ENCODE measurements at places on chromosomes 16 and 17. TPM values are rescaled to one million over a fixed set of nuclear protein-coding genes. Genes with fewer than 3 reads are reported as not detected.

GRCh38 chr17:62680541-62681052 lies 53.1 kb downstream of the MRC2 start:
- DNase-seq = no peak

GRCh38 chr17:65518256-65518655 lies 43.2 kb downstream of the AXIN2 start:
- DNase-seq = no peak

Gene SLC38A8
- not detected for total RNA-seq

DNA sequence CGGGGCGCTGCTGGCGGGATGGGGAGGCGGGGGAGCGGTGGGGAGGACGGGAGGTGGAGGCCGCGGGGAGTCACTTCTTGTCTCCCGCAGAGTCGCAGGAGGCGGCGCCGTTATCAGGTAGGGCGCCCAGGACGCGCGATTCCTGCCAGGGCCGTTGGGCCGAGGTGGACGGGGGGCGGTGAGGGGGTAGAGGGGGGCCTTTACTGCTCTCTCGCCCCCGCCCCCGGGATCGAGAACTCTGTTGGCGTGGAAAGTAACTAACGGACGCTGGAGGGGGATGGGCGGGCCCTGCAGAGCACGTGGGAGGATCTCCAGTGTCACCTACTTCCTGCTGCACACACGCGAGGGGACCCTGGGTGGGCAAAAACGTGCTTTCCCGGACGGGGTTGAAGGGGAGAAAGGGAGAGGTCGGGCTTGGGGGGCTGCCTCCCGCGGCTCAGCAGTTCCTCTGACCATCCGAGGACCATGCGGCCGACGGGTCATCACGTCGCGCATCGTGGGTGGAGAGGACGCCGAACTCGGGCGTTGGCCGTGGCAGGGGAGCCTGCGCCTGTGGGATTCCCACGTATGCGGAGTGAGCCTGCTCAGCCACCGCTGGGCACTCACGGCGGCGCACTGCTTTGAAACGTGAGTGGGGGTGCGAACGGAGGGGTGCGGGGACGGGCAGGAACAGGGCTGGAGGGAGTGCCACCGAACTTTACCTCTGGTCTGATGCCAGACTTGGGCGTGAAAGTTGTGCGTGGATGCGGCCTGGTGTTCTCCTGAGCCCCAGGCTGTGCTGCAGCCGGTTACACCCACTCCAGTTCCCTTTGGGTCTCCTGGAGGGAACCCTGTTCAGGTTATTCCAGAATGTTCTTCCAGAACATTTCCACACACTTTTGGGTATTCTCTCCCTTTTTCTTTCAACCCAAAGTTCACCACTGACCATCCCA lies 569 bp downstream of the PRSS21 start:
- DNase-seq = no peak

GRCh38 chr17:81707725-81708646 lies 4.1 kb upstream of the SLC25A10 start:
- DNase-seq = no peak

- no peak for DNase-seq
Measured at GRCh38 chr17:57869617-57870282, 19.9 kb upstream of the MRPS23 start.

GRCh38 chr17:64259922-64260321 lies 3.1 kb downstream of the TEX2 start:
- DNase-seq = no peak

DNA sequence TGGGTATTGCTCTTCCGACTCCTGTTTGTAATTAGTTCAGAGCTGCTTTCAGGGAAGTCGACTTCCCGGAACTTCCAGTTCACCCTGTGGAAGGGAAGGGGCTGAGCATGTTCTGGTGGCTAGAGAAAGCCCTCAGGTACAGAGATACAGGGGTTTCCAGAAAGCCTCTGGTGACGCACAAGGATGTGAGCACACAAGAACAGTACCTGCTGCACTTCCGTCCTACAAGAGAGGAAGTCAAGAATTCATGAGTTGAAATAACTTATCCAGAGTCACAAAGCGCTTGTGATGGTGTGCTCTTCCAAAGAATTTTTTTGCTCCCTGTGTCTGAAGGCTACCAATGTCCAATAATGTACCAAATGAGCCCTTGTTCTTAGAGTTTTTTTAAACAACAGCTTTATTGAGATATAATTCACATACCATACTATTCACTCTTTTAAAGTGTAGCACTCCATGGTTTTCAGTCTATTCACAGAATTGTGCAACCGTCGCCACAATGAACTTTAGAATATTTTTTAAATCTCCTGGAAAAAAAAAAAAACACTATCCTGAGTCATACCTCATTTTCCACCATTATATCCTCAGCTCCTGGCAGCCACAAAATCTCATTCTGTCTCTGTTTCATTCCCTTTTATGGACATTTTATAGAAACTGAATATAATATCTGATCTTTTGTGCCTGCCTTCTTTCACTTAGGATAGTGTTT lies 327.6 kb downstream of the CDH13 start:
- DNase-seq = no peak

DNA sequence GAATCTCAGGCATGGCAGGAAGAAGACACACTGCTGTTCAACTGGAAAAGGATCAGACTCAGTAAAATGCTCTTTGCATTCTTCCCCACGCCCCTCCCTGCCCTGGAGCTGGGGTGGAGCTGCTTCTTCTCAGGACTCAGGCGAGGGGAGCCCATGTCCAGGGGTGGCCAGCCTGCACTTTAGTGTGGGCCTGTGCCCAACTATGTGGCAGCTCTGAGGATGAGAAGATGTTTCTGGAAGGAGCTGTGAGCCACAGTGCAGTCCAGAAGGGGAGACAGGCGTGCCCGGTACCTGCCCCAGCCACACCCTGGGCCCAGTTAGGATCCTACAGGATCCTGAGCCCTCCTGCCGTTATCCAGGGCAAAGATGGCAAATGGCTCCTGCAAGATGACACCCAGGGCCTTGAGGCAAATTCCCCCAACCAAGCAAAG lies 120.3 kb downstream of the ANKRD11 start:
- no peak for DNase-seq

Gene FADS6
- total RNA-seq = not detected

Gene GRAP
- total RNA-seq = 77.6 TPM

DNA sequence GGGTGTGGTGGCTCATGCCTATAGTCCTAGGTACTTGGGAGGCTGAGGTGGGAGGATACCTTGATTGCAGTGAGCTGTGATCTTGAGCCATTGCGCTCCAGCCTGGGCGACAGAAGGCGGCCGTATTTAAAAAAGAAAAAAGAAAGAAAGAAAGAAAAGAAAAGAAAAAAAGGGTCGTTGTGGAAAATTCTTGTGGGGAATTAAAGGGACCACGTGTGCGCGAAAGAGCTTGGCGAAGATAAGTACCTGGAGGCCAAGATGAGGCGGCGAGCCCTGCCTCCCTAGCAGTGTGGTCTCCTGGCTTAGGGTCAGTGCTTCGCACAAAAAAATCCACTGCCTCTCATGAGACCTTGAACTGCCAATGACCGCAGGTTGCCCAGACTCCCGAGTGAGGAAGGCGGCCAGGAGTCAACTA lies 728 bp upstream of the NMT1 start:
- no peak for DNase-seq

Gene TMC6
- 40.7 TPM for total RNA-seq

DNA sequence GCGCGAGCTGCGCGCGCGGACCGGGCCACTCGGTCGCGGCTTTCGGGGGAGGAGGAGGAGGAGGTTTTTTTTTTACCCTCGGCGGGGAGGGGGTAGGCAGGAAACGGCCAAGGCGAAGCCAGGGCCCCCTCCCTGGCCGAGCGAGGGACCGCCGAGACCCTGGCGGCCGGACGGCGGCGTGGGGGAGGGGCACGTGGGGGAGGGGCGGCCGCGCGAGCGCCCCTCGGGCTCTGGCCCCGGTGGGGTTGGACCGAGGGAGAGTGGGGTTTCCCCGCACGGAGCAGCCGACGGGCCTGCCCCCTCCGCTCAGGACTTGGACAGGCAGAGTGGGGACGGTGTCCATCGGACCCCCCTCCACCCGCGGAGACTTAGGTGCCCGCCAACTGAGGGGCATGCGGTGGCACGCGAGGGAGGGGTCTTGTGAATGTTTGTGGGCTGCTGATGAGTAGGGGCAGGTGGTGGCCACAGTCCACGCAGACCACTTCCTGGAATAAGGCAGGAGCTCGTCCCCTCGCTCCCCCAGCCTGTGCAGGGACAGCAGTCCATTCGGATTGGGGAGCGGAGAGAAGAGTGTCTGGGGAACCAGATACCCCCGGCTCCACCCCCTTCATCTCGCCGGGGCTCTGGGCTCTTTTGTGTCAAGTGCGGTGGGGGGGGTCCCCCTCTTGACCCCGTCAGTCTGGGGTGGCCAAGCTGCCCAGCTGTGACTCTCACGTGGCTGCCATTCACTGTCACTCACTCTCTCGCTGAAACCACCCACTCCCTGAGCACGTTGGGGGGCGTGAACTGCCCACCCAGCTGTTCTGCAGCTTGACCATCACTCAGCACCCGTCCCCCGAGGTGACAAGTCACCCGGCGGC lies 3.0 kb upstream of the CHD3 start:
- no peak for DNase-seq

- DNase-seq = no peak
Measured at GRCh38 chr17:63489291-63489690, 12.4 kb downstream of the ACE start.

Gene TMIGD1
- total RNA-seq = not detected

GRCh38 chr16:89334988-89335802 lies 117.7 kb downstream of the ZNF778 start:
- no peak for DNase-seq

- DNase-seq = no peak
Measured at GRCh38 chr17:66309793-66310192, 7.4 kb downstream of the PRKCA start.

Gene KCNH6
- not detected for total RNA-seq

- no peak for DNase-seq
Measured at GRCh38 chr17:1940810-1941185, 84.3 kb downstream of the RTN4RL1 start.

GRCh38 chr17:65856865-65857264 lies 295.4 kb upstream of the AXIN2 start:
- no peak for DNase-seq

GRCh38 chr16:53456625-53457024 lies 22.4 kb downstream of the RBL2 start:
- no peak for DNase-seq

DNA sequence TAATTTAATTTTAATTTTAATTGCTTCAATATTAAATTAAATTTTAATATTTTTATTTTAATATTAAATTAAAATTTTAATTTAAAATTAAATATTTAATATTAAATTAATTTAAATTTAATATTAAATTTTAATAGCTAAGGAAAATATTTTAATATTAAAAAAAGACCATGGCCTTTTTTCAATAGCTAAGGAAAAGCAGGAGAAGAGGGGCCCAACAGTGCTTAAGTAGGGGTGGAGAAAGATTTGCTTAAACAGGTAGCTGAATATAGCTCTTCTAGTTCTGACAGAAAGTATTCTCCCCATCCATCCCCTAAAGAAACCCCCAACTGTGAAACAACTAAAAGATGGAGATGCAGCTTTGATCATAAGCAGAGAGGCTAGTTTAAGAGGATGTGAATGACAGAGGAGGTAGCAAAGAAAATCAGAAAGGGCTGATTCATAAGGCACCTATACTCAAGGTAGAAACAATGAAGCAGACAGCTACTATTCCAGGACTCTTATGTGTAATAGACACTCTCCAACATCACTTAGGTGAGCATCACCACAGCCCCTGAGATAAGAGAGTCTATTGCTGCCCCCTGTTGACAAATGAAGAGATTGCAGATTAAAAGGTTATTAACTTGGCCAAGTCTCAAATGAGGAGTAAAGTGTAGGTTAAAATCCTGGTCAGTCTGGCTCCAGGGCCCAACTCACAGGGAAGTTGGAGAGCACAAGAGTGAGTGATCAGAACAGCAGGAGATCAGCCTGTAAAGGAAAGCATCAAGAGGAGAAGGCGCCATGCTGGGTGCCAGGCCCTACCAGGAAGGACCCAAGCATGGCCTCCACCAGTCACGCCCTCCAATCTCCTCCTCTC lies 7.8 kb upstream of the RNASEK start:
- DNase-seq = no peak

DNA sequence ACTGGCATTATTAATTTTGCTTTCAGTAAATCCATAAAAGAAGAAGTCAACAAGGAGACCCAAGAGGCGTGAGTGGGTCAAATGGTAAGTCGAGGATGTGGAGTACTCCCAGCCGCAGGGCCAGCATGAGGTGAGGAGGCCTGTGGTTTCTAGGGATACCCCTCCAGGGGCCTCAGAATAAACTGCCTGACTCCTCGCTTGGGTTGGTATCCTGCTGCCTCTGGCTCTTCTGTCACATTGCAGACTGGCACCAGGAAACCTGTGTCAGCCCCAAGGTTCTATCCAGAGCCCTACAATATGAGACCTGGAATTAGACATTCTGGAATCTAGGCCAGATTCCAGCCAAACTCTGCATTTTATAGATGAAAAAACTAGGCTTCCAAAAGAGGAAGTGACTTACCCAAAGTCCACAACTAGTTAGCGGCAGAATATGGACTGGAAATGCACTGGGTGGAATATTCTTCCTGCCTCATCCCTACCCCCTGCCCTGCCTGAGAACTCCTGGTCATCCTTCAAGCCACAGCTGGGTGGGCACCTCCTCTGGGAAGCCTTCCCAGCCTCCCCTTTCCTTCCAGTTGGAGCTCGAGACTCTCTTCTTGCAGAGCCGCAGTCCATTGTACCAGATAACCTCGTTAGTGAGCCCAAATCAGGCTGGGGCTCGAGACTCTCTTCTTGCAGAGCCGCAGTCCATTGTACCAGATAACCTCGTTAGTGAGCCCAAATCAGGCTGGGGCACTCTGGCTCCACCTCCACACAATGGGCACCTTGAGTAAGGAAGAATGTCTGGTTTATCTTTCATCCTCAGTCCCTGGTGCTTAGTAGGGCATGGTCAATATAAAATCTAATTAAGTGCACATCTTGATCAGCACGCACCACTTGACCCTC lies 22.6 kb downstream of the C17orf67 start:
- no peak for DNase-seq

Gene ADAMTS18
- 47.5 TPM for total RNA-seq

Gene CCDC154
- 0.58 TPM for total RNA-seq

DNA sequence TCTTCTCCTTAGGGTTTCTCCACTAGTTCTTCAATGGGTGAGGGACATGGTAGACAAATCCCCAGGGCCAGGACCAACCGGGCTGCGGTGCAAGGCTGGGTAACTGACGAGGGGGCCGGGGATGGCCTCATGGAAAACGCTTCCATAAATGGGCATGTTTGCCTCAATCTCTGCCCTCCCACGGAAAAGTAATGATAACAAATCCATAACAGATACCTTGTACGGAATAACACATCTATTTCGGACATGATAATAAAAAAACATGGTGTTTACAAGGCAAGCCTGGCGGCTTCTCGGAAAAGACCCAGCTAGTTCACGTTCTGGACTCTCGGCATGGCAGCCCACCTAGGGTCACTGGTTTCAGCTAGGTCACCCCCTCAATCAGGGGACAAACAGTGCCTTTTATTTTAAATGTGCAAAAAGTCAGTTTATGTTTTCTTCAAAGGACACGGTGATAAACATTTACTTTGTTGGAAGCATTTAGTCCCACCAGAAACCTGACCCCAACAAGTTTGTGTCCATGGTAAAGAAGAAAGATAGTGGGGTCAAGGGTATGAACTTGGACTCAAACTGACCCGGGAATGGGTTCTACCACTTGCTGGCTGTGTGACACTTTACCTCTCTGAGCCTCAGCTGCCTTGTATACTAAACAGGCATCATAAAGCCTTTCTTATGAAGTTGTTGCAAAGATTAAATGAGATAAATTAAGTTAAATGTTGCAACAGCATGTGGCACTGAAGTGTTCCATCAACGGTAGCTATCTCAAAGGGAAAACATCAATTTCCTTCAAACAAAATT lies 1.7 kb downstream of the MYH11 start:
- DNase-seq = no peak

Gene LSM12
- total RNA-seq = 55.3 TPM

Gene MT3
- total RNA-seq = not detected

Gene SEPTIN1
- 0.47 TPM for total RNA-seq

- no peak for DNase-seq
Measured at GRCh38 chr17:68401288-68401687, 56.0 kb downstream of the WIPI1 start.

- no peak for DNase-seq
Measured at GRCh38 chr16:67931712-67932461, at the start of gene CTRL. Gene CTRL (minus strand): TSS chr16:67931862. CDS start chr16:67931852, 10 bp downstream.

Data from glomerular endothelial cell (primary cell).